Tibial nerve (tissue), 4 donors: ENCODE measurements at places on chromosomes 6 and 20. TPM values are rescaled to one million over a fixed set of nuclear protein-coding genes. Genes with fewer than 3 reads are reported as not detected.

ARMC12 gene
- 2.9 TPM for total RNA-seq

ETV7 gene
- 0.60 TPM for total RNA-seq

MUC21 gene
- total RNA-seq: not detected

KCNQ5 gene
- 1.1 TPM for total RNA-seq

CDSN gene
- total RNA-seq: not detected

DNA sequence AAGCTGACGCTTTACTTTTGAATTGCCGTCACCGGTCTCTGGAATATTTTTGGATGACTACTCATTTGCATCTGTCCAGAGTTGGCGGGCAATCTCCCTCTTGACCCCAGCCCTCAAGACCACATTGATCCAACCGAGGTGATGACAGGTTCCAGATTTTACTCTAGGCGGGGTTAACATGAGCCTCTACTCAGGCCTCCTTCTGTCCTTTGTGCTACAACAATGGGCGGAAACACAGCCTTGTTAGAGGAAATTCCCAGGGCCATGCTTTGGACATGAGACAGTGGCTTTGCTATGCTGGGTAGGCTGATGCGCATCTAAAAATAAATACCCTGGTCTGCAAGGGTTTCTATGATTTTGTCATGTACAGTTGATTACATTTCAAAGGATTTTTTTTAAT is 27.0 kb upstream of the ADGRF5 start:
- no peak for DNase-seq

DNA sequence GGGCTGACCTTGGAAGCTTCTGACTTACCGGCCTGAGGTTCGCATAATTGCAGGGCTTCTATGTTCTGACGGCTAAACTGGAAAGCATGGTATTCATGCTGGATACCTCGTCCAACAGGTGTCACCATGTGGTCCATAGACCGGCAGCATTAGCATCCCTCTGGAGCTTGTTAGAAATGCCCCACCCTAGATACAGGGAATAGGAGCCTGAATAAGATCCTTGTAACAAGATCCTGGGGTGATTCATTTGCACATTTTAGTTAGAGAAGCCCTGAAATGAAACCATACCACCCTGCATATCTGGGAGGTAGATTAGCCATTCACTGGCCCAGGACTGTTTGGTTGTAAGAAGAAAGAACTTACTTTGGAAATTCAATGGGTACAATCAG is 77.7 kb downstream of the TMEM170B start:
- no peak for DNase-seq

- no peak for DNase-seq
Measured at GRCh38 chr6:53813801-53814200, 19.0 kb downstream of the LRRC1 start.

DNA sequence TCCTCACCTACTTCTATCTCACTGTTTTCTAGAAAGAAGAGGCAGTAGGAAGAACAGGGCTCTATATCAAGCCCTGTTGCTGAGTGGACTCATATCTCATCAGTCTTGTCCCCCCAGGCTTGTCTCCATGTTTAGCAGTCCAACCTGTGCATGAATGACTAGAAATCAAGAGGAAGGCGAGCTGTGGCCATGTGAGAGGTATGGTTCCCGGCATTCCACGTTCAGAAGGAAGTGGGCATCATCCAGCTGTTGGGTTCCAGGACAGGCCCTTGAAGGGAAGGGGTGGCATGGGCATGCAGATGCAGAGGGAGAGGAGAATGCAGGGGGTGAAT is 176.6 kb downstream of the MRPL14 start:
- no peak for DNase-seq

- no peak for DNase-seq
Measured at GRCh38 chr6:2848851-2849250, 7.2 kb upstream of the SERPINB1 start.

DNA sequence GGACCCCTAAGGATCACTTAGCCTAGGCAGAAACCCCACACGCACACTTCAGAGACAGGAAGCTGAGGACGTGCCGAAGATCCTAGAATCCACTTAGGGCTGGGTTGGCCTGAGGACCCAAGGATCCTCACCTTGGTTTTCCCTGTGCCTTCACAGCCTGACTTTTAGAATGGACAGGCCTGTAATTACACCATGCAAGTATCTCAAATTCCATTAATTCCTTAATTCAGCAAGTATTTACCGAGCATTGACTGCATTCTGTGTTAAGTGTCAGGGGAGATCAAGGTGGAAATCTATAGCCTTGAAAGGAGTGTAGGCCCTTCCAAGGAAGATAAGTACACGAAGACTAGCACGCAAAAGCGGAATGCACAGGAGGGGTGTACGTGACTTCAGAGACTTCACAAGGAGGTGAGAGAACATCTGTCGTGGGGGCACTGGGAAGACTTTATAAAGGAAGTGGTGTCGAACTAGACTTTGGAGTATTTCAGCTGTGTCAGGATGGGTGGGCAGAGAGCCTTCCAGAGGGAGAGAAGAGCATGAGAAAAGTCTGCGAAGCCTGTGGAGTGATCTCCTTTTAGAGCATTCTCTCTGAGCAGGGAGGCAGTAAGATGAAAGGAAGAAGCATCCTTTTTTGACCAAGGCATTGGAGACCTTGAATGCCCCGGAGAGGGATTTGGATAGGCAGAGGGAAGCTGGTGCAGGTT is 4.0 kb downstream of the DSP start:
- DNase-seq: no peak

GRCh38 chr20:48492015-48492714 is 335.6 kb downstream of the PREX1 start:
- no peak for DNase-seq

- no peak for DNase-seq
Measured at GRCh38 chr20:25865715-25866656, 169.3 kb upstream of the ZNF337 start.

- DNase-seq: no peak
Measured at GRCh38 chr6:104789770-104790190, 69.9 kb downstream of the HACE1 start.

GRCh38 chr6:30683183-30683979 is 3.1 kb downstream of the PPP1R18 start:
- DNase-seq: no peak

DNA sequence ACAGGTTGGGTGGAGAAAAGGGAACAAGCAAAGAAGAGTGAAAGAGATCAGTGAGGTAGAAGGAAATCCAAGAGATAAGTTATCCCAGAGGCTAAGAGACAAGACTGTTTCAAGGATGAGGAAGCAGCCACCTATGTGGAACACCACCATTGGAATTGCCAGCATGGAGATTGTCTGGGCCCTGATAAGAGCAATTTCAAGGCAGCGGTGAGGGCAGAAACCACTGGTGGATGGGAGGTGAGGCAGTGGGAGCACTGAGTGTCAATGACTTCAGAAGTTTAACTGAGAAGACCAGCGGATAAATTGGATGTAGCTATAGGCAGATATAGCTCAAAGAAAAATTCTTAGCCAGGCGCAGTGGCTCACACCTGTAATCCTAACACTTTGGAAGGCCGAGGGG is 56.7 kb downstream of the SNX5 start:
- DNase-seq: no peak

- no peak for DNase-seq
Measured at GRCh38 chr6:111119571-111120329, 32.4 kb downstream of the SLC16A10 start.

DNA sequence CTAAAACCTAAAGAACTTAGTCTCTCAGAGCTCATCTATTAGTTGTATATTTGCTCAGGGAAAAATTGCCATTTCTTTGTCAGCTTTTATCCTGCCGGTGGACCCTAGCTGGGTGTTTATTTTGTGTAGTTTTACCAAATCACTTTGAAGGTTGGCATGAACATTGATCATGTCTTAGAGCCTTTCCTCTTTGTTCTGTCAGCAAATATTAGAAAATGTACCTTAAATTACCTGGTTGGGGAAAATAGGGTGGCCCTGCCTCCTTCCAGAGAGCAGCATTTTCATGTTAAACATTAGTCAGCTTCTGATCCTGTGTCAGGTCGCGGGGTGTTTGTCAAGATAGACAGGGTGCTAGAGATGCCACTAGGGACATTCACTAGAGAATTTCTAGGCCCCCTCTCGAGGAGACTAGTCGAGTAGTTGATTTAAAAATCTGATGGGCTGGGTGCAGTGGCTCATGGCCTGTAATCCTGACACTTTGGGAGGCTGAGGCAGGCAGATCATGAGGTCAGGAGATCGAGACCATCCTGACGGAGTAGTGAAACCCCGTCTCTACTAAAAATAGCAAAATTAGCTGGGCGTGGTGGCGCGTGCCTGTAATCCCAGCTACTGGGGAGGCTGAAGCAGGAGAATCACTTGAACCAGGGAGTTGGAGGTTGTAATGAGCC is 11.2 kb downstream of the RALY start:
- no peak for DNase-seq

DNA sequence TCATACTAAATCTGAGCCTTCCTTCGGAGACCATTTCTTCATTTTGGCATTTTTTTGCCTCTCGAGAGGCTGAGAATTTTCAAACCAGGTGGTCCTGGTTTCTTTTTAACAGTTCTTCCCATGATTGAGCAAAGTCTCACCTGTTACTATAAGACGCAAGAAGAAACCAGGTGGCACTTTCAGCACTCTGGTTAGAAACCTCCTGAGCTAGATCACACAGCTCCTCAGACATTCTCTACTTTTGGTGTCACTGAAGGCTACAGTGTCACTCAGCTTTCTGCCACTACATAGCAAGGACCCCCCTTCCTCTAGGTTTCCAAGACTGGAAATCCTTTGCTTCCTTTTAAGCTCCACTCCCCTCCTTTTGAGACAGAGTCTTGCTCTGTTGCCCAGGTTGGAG is 7.3 kb downstream of the IFNGR1 start:
- DNase-seq: no peak
